ENCODE measurements at places on chromosomes 7 and 10. TPM values are rescaled to one million over a fixed set of nuclear protein-coding genes. Genes with fewer than 3 reads are reported as not detected.

Gene C10orf71
- not detected for total RNA-seq

Gene IQCE
- 12.9 TPM for total RNA-seq

Gene ADCY1
- 1.9 TPM for total RNA-seq

Gene ZNF853
- total RNA-seq: 3.3 TPM

Gene LRRC17
- 76.1 TPM for total RNA-seq

Gene ATG9B
- total RNA-seq: not detected

Gene HMX3
- total RNA-seq: not detected

Gene TMEM196
- total RNA-seq: 1.5 TPM

Gene TMUB1
- 44.2 TPM for total RNA-seq

Gene FAM25A
- total RNA-seq: not detected

Gene TPST1
- total RNA-seq: 35.7 TPM

Gene EN2
- total RNA-seq: under 0.01 TPM

Gene DNAJC12
- 12.8 TPM for total RNA-seq

Gene CPXM2
- not detected for total RNA-seq

Measured in pericardium fibroblast (primary cell).